ENCODE measurements at places on chromosomes 6 and 20.

DNA sequence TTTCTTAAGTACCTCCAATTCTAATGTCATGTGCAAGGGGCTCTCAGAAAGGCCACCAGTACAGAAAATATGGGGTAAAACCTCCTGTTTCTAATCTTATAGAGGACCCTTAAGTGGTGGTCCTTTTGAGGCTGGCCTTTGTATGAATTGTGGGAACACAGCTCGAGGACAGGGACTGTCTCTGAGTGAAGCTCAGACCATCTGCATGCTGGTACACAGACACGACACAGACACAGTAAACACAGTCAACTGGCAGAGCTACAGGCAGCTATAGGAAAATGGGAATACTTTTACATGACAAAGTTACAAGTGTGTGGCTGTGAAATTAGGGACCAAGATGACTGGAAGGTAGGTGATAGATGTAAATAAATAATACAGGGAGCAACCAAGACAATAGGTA lies 143.9 kb upstream of the PREP start:
- DNase-seq: no peak

DNA sequence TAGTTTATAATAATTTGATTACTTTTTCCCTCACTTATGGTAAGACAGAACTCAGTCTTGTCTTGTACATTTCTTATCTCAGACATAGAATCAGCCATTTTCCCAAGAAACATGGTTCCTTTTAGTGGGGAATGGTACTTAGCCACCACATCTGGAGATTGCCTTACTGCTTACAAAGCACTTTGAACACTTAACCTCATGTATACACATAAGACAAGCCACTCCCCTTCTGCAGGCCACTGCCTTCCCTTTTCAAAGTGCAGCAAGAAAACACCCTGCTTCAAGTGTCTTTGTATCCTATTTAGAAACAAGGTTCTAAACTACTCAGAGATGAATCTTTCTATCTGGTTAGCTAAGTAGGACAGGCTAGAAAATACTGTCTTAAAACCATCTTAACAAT lies 159.2 kb downstream of the UBE3D start:
- DNase-seq: no peak

DNA sequence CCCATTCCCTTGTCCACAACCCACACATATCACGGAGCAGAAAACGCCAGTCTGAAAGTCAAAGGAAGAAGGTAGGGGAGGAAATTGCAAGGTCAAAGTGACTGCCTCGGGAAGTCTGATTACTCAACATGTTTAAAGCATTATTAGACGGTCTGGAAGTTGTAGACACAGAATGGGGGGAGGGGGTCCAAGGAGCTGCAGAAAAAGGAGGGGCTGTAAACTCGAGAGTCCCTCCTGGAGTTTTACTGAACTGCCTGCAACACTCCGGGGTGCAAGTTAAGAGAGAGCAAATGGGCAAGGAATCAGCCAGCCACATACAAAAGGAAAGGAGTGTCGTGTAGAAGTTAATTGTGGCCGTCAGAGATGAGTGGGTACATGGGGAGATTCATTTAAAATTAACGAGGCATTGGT lies 417.7 kb upstream of the JARID2 start:
- DNase-seq: no peak

GRCh38 chr6:156977527-156978291 lies 200.5 kb downstream of the ARID1B start:
- DNase-seq: no peak

GRCh38 chr6:128580224-128581110 lies 60.1 kb upstream of the PTPRK start:
- no peak for DNase-seq

DNA sequence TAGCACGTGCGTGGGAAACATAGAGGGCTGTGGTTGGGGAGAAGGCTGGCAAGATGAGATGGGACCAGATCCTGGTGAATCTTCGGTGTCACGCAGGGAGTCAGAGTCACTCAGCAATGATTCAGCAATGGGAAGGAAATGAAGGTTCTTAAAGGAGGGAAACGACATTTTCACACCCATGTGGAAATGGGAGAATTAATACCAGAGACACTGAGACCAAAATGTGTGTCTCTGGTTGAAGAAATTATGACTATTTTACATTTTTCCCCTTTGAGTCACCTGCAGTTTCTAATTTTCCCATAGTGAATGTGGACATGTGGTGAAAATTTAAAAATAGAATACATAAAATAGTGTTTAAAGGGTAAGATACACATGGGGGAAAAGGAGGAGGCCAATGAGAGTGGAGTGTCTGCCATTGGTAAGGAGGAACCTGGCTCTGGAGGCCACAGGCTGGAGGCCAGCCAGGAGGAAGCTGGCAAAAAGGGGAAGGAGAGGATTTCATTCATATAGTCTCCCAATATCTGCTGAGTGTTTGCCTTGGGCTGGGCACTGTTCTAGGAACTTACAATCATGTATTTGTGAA lies 17.5 kb downstream of the NRN1 start:
- no peak for DNase-seq

GRCh38 chr6:90151576-90152422 lies 144.8 kb downstream of the BACH2 start:
- DNase-seq: no peak

- DNase-seq: no peak
Observed at GRCh38 chr20:10547276-10548114, 112.4 kb downstream of the SLX4IP start.

DNA sequence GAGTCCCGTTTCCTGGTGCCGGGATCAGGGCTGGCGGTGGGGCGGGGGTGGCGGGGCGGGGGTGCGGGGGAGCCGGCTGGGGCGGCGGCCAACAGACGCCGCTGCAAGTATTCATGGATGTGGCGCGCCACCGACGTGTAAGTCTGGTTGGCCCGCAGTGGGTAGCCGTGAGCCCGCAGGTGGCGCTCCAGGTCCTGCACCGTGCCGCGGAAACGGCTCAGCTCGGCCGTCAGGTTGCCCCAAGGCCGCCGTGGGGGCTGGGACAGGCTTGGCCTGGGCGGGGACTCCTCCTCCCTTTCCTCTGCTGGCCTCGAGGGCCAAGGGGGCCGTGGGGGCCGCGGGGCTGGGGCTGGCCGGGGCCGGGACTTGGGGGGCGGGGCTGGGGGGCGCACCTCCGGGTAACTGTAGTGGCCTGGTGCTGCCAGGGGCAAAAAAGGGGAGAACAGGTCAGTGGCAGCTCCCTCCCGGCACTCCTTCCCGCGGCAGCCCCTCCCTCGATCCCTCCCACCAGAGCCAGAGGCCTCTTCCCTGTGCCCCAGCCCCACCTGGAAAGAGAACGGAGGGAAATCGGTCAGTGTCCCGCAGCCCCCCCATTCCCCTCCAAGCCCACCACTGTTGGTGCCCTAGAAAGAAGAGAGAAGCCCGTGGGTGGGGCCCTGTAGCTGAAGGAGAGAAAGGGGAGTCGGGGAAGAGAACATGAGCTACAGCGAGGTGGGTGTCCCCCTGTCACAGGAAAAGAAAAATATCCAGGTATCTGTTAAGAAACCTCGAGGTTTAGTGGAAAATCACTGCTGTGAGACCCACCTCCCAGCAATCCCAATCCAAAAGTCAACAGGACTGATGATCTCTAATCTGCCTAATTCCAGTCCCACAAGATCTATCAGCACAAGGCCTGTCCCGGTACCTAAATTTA lies 21.3 kb downstream of the TNXB start:
- peak; percentile 60 for DNase-seq

DNA sequence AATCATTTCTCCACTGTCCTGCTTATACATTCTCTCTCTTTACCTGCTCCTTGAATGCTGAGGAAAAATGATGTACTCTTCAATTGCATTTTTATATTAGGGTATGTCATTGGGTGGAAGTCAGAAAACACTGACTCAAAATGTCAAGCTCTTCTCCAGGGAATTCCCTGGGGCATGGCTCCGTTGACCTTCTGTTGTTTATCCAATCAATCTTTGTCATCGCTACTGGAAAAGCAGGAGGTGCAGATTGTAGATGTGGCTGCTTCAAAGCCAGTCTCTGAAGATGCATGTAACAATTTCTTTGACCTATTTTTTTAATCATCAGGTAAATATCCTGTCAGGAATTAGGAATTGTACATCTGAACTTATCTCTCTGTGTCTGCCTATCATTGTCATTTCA lies 63.9 kb upstream of the TENT5A start:
- no peak for DNase-seq

- DNase-seq: no peak
Observed at GRCh38 chr6:149268146-149268545, 49.4 kb upstream of the TAB2 start.

- no peak for DNase-seq
Observed at GRCh38 chr6:134698228-134698627, 251.7 kb downstream of the ALDH8A1 start.

GRCh38 chr6:73062837-73063236 lies 162.5 kb downstream of the KHDC1L start:
- DNase-seq: no peak

DNA sequence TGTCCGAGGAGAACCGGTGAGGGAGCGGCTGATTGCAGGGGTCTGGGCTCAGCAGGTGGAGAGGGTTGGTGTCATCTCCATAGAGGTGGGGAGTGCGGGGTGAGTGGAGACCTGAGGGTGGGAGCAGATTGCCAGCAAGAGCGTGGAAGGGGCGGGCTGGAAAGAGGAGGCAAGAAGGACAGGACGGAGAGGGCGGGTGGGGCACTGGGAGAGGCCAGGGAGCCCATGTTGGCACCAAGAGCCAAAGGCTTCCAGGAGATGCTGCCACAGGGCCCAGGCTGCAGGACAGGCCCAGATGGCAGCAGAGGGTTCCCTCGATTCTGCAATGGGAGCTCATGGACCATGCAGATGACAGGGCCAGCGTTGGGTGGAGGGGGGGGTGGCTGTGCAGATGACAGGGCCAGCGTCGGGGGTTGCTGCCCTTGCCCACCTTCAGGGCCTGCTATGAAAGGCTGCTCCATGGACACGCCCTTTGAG lies 105.4 kb downstream of the TMEM242 start:
- no peak for DNase-seq

GRCh38 chr20:52275181-52275691 lies 83.7 kb upstream of the ZFP64 start:
- DNase-seq: no peak

DNA sequence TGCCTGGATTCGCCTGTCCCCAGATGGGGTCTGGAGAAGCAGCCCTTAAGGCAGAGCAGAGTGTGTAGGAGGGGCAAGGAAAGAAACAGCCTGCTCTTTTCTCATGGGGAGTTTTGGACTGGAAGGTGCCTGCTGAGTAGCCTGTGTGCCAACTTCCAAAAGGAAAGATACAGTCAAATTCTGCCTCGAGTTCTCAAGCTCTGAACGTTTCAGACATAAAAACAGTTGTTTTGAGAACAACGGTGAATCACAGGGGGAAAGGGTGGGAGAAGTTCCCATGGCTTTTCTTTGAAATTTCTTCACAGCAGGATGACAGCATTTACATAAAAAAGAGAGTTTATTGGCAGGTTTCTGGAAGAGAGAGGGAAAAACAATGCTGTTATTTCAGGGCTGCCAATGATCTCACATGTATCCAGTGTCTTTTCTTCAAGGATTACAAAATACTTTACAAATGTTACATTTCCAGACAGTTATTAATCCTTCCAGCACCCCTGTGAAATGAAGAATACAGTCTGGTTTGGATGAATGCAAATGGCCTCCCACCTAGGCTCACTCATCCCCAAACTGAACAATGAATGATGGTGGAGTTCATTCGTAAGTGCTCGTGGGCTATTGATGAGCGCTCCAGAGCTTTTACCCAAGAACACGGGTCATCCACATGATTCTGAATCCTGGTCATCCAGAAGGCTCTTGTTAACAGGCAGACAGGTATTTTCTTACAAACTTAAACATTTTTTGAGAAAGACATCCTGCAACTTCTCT lies 33.8 kb upstream of the ECI2 start:
- DNase-seq: no peak

DNA sequence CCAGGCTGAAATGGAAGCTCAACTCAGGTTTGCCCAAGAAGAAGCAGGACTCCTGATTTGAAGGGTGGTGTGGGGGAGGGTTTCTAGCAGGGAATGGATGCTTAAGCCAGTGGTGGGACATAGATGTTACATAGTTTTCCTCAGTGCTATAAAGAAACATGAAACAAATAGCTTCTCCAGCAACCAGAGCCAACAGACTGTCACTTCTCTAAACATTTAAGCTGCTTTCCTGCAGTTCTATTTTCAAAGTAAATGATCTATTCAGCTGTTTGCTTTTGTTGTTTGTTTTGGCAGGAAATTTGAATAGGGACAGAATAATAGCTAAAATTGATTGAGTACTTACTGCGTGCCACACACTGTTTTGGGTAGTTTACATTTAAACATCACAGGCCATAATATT lies 169.0 kb downstream of the UST start:
- no peak for DNase-seq

GRCh38 chr6:94341173-94341572 lies 921.8 kb upstream of the EPHA7 start:
- no peak for DNase-seq

GRCh38 chr6:90859612-90860011 lies 272.7 kb upstream of the MAP3K7 start:
- DNase-seq: no peak

- DNase-seq: no peak
Observed at GRCh38 chr6:134447423-134447822, 129.5 kb upstream of the SGK1 start.

- DNase-seq: peak; percentile 22
Observed at GRCh38 chr6:34414999-34415858, 10.6 kb downstream of the RPS10 start.

GRCh38 chr6:87784690-87785089 lies 82.7 kb upstream of the AKIRIN2 start:
- DNase-seq: no peak

- no peak for DNase-seq
Observed at GRCh38 chr6:40778196-40778595, 191.0 kb upstream of the LRFN2 start.

DNA sequence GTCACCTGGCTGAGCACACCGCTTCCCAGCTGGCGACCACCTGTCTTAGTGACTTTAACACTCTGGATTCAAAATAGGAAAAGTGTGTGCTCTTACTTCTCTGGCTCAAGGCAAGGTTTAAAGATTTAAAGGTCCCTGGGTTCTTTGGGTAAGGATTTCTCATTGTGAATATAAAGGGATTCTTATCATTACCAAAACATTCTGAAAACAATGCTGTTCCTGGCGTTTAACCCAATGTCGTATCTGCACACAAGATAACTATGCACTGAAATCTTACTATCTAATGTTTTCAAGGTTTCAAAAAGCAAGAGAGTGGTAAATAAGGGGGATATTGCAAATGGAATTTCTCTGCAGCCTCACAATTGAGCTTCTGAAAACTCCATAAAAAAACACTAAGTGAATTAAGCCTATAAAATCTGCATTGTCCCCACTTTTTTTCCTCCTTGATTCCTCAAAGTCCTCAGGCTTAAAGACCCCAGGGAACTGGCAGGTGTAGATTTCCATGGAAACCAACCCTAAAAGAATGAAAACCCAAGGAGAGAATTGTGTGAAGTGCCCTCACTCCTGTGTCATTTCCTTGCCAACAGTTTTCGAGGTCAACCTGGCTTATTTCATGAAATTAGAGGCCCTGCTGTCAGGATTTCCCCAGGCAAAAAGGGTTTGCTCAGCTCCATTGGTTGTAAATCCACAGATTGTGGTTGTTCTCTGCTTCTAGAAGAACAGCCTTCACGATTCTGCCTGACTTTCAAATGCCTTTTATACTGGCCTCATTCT lies 44.0 kb downstream of the BMP2 start:
- DNase-seq: no peak
